NCI-H187 treated with DMSO at 0.1 percent for 48 hours (cell line): ENCODE measurements at places on chromosomes 5 and 9.

DNA sequence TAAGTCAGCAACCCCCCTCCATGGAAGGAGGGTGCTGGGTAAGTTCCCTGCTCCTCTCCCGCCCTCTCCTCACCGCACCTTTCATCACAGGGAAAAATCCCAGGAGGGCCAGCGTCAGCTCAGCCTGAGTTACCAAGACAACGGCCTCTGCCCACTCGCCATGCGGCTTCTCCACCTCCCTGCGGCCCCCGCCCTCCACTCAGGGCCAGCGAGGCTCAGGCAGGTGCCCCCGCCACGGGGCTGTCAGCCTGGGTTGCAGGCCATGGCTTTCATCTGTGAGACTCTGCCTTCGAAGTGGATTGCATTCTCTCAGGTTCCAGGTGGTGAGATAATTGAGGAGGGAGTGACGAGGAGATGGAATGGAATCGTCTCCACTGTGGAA is 27.2 kb upstream of the LAMC3 start:
- DNase-seq, result no peak

GRCh38 chr5:107680799-107681198 is 10.1 kb upstream of the EFNA5 start:
- DNase-seq, result no peak

DNA sequence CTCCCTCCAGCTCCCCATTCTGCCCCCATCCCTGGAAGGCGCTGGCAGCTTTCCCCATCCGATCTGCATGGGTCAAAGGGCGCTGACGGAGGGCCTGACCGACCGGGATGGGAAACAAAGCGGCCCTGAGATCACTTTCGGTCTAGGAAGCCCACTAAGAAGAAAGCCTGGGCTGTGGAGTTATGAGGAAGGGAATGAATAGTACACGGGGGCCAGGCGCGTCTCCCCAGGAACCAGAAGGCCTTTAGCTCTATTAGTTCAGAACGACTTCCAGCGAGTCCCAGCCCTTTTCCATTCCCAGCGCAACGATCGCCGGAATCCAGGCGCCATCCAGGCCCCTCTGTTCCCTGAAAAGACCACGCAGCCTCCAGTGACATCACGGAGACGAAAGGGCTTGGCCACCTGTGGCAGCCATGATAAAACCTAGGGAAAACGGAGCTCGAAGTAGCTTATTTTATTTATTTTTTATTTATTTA is 70.1 kb upstream of the CCDC180 start:
- no peak for DNase-seq

DNA sequence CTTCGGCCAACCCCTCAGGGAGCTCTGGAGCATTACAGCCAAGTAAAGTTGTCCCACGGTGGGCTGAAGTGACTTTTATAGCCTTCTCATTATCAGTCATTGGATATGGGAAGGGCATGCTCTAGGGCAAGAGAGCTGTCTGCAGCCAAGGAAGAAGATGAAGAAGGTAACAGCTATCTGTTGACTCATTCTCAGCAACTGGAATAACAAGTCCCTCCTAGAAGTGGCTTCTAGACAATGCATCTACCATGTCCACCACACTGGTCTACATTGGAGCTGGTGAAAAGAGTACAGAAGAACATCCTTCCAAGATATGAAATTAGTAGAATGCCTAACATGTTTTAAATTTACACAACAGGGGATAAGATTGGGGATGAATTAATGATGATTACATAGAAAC is 524.2 kb downstream of the ACTL7B start:
- DNase-seq, result no peak

- DNase-seq, result no peak
Observed at GRCh38 chr5:96673127-96673526, 11.0 kb downstream of the CAST start.
